Neural progenitor cell (in vitro differentiated cells): ENCODE measurements at places on chromosomes 12 and 14. TPM values are rescaled to one million over a fixed set of nuclear protein-coding genes. Genes with fewer than 3 reads are reported as not detected.

MUCL1 gene
- total RNA-seq, result not detected in 2 replicates

IQSEC3 gene
- 0.09 and 1.0 TPM in 2 replicates for total RNA-seq

RTN1 gene
- 7.7 and 18.6 TPM in 2 replicates for total RNA-seq

SLC6A12 gene
- 0.12 TPM in 1 of 2 replicates, not detected in the other for total RNA-seq

ITPK1 gene
- 25.8 and 34.6 TPM in 2 replicates for total RNA-seq

- no peak for DNase-seq
- H3K4me1 ChIP-seq, result no peaks in the 10 kb centered on the region
- H3K27me3 ChIP-seq, result no peaks in the 10 kb centered on the region
- H3K36me3 ChIP-seq, result no peaks in the 10 kb centered on the region
Observed at GRCh38 chr12:131637986-131638385, 72.9 kb upstream of the SFSWAP start.

DNA sequence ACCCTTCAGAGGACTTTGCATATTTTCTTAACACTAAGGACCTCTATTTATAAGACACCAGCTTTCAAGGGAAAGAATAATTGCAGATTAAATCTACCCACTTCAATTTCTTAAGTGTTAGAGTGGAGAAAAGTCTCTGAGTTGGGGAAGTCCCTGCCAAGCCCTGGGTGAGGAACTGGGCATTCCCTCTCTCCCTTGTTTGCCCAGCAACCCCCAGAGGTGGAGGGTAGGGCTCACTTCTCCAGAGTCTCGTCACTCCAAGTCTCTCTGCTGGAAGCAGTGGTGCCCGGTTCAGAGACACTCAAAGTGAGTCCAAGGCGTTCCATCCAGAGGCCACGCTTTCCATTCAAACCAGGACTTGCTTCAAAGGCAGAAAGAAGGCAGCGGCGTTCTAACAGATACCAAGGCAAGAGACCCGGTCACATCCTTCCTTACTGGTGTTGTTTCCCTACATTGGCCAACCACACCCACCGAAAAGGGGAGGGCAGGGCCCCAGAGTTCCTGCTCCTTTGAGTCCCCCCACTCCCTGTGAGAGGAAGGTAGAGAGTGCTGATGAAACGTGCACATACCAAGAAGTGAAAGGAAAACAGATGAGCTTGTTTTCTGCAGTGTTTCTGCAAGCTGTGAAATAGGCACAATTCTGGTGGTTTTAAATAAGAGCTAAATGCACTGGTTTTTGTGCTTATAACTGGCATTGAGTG lies 6.1 kb upstream of the BDKRB2 start:
- DNase-seq, result no peak
- no peaks in the 10 kb centered on the region for H3K36me3 ChIP-seq
- H3K4me1 ChIP-seq, result no peaks in the 10 kb centered on the region
- H3K4me3 ChIP-seq, result no peak overlapping the region
- no peak overlapping the region for H3K27ac ChIP-seq

- no peak overlapping the region for H3K4me3 ChIP-seq
- peak; percentile 60 for DNase-seq
- H3K27me3 ChIP-seq, result peaks cover 33% of the 10 kb centered on the region
- H3K36me3 ChIP-seq, result no peaks in the 10 kb centered on the region
- no peak overlapping the region for H3K27ac ChIP-seq
Observed at GRCh38 chr12:98743362-98743953, 98.4 kb downstream of the APAF1 start.

DNA sequence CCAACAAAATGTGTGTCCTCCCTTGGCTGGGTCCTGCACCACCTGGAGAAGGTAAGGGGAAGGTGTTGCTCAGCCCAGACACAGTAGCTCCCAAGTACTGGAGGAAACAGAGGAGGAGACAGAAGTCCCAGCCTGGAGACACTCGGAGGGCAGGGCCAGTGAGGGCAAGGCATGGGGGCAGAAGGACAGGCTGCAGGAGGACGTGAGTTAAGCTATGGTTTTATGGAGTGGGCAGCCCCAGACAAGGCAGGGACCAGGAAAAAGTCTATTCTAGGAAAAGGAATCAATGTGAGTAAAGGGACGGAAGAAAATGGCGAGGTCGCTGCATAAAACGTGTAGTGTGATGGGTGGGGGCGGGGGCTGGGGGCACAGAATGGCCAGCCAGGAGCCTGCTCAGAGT lies 210.1 kb upstream of the DIO3 start:
- H3K4me3 ChIP-seq, result no peak overlapping the region
- no peak for DNase-seq
- no peaks in the 10 kb centered on the region for H3K27me3 ChIP-seq
- H3K27ac ChIP-seq, result no peak overlapping the region
- H3K36me3 ChIP-seq, result no peaks in the 10 kb centered on the region

GRCh38 chr12:21248679-21249078 lies 86.0 kb downstream of the SLCO1A2 start:
- no peaks in the 10 kb centered on the region for H3K36me3 ChIP-seq
- no peak overlapping the region for H3K4me3 ChIP-seq
- H3K4me1 ChIP-seq, result no peaks in the 10 kb centered on the region
- no peaks in the 10 kb centered on the region for H3K27me3 ChIP-seq
- no peak overlapping the region for H3K27ac ChIP-seq
- no peak for DNase-seq

GRCh38 chr12:131800594-131801135 lies 27.5 kb upstream of the MMP17 start:
- H3K4me3 ChIP-seq, result no peak overlapping the region
- peaks cover under 1% of the 10 kb centered on the region for H3K4me1 ChIP-seq
- H3K36me3 ChIP-seq, result no peaks in the 10 kb centered on the region
- DNase-seq, result no peak

- peaks cover 10% of the 10 kb centered on the region for H3K27me3 ChIP-seq
- H3K36me3 ChIP-seq, result no peaks in the 10 kb centered on the region
- no peak for DNase-seq
- H3K4me1 ChIP-seq, result peaks cover 19% of the 10 kb centered on the region
- no peak overlapping the region for H3K27ac ChIP-seq
- H3K4me3 ChIP-seq, result no peak overlapping the region
Observed at GRCh38 chr14:50534416-50534815, 2.0 kb upstream of the MAP4K5 start.

- no peaks in the 10 kb centered on the region for H3K4me1 ChIP-seq
- H3K27me3 ChIP-seq, result no peaks in the 10 kb centered on the region
- no peak for DNase-seq
- no peak overlapping the region for H3K27ac ChIP-seq
Observed at GRCh38 chr12:79850610-79851299, 84.1 kb downstream of the PPP1R12A start.

- H3K27ac ChIP-seq, result no peak overlapping the region
- no peaks in the 10 kb centered on the region for H3K4me1 ChIP-seq
- H3K27me3 ChIP-seq, result no peaks in the 10 kb centered on the region
- no peak overlapping the region for H3K4me3 ChIP-seq
- DNase-seq, result no peak
Observed at GRCh38 chr12:48671231-48671856, 10.7 kb downstream of the KANSL2 start.

GRCh38 chr14:105126126-105126980 lies 42.2 kb downstream of the JAG2 start:
- peaks cover 5% of the 10 kb centered on the region for H3K27me3 ChIP-seq
- H3K4me1 ChIP-seq, result no peaks in the 10 kb centered on the region

GRCh38 chr12:126038434-126038833 lies 973.2 kb downstream of the AACS start:
- H3K4me1 ChIP-seq, result no peaks in the 10 kb centered on the region
- no peaks in the 10 kb centered on the region for H3K27me3 ChIP-seq
- H3K4me3 ChIP-seq, result no peak overlapping the region
- no peak for DNase-seq
- no peaks in the 10 kb centered on the region for H3K36me3 ChIP-seq

GRCh38 chr14:28381656-28382055 lies 384.9 kb upstream of the FOXG1 start:
- H3K4me3 ChIP-seq, result no peak overlapping the region
- peaks cover 5% of the 10 kb centered on the region for H3K27me3 ChIP-seq
- no peaks in the 10 kb centered on the region for H3K36me3 ChIP-seq
- H3K27ac ChIP-seq, result no peak overlapping the region

DNA sequence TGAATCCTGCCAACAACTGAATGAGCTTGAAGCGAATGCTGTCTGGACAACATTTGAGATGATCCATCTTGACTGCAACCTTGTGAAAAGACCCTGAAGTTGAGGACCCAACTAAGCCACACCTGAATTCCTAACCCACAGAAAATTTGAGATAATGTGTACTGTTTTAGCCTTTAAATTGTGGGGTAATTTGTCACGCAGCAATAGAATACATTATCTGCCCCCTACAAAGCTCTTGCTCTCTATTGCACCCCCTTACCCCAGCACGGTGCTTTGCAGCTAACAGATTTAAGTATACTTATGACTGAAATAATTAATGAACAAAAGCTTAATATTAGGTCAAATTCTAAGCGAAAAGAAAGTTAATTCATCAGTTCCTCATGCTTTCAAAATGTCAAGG lies 1.6 kb downstream of the POLE2 start:
- no peak overlapping the region for H3K4me3 ChIP-seq
- peaks cover 22% of the 10 kb centered on the region for H3K27me3 ChIP-seq
